Activated naive CD4-positive, alpha-beta T cell (primary cell): ENCODE measurements at places on chromosomes 16 and 17.

GRCh38 chr16:25298165-25298872, 40.7 kb upstream of the ZKSCAN2 start:
- no peak for DNase-seq

DNA sequence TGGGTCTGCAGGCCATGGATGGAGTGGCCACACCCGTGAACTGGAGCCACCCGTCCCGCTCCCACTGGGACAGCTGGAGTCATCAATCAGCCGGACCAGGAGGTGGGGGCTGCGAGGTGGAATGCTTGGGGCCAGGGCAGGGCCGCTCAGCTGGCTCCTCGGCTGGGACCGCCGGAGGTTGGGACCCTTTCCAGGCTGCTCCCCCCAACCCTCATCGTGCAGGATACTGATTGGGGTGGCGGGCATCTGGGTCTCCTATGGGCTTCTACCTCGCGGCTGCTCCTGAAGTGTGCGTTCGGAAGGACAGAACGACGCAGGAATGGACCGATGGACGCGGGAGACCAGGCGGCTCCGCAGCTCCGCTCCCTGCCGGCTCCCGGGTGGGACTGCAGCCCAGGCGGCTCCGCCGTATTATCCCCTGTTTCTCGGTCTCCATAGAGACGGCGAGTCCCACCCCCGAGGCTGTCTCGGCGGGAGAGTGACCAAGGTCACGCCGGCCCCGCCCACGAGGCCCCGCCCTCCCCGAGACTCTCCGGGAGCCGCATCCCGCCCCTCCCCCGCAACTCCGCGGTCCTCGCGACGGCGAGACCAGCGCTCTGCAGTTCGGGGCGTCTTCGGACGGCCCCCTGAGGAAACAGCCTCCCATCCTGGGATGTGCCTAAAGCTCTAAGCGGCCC, at the start of gene TPPP3:
Gene TPPP3 (minus strand): TSS at position 388 of the 677 bp plus-strand sequence. CDS start 2,387 bp downstream, outside the sequence.
- DNase-seq = no peak

- no peak for DNase-seq
Observed at GRCh38 chr17:2689411-2690164, 22.0 kb downstream of the CLUH start.

- no peak for DNase-seq
Observed at GRCh38 chr17:4788807-4789700, at the start of gene GLTPD2. TSS of gene GLTPD2 (plus strand) at chr17:4788964. CDS start at chr17:4789012, 48 bp downstream.

GRCh38 chr17:68807998-68808772, 147.0 kb downstream of the ABCA8 start:
- DNase-seq = no peak

GRCh38 chr16:46688101-46688653, 801 bp downstream of the VPS35 start:
- no peak for DNase-seq

DNA sequence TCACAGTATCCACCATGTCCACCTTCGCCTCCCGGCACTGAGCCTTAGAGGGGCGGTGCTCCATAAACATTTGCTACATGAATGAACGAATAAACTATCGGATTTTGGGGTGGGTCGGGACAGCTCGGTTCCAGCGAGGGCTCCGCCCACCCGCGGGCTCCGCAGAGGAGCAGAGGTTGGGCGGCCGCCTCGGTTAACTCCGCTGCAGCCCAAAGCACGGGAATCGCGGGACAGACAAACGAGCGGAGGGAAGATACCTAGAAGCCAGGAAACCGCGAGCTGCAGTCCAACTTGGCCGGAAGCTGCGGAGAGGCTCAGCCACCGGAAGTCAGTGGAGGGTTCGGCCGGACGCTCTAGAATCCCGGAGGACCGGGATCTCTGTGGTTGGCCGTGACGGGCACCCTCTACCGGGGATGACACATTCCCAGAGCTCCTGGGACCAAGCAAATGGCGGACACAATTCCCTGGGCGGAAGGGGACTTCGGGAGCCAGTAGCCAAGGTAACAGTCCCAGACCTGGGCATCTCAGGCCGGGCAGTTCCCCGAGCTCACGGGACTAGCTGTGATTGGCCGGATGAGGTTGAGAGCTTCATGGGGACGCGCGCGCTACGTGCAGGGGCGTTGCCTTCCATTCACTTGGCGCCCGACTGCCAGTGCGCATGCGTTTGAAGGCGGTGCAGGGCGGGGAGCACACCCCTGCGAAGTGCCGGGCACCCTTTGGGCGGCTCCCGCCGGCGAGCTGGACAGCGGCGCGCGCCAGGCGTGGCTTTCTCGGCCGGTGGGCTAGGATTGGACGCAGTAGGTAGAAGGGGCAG, 489 bp upstream of the MAPK7 start:
- DNase-seq = peak; percentile 83
